PC-3 (cell line): ENCODE measurements at places on chromosomes 16 and 17. TPM values are rescaled to one million over a fixed set of nuclear protein-coding genes. Genes with fewer than 3 reads are reported as not detected.

DNA sequence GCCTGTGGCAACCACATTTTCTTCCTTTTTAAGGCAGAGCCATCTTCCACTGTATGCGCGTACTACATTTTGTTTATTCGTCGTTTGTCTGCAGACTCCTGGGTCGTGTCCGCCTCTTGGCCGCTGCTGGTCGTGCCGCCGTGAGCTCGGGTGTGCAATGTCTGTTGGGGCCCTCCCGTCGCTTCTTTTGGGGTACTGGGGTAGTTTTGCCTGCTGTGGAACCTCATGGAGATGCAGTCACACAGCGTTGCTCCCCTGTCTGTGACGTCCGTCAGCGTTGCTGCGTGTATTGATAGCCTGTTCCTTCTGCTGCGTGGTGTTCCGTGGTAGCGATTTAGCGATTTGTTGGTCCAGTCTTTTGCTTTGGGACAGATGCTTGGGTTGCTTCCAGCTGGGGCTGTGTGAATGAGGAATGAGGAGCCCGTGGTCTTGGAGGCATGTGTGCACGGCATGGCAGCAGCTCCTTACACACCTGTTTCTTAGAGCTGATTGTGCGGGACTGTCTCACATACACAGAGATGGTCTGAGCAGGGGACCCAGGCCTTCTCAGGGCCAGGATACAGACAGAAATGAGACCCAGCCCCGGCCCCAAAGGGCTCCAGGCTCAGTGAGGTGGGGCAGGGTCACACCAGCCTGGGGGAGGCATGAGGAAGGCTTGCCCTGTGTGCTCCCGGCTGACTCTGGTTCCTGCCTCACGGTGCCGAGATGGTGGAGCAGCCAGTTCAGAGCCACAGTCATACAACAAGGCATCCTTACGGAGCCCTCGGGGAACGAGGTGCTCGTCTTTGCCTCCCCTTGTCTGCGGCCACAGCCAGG is 78.4 kb upstream of the GSE1 start:
- H3K27me3 ChIP-seq = no peaks in the 10 kb centered on the region
- no peaks in the 10 kb centered on the region for H3K36me3 ChIP-seq
- H3K4me3 ChIP-seq = no peak overlapping the region
- no peak overlapping the region for H3K27ac ChIP-seq
- no peaks in the 10 kb centered on the region for H3K4me1 ChIP-seq

- peak overlapping the region; percentile 58; the same call in 1 of the 2 replicates for H3K4me3 ChIP-seq
- no peaks in the 10 kb centered on the region for H3K27me3 ChIP-seq
- H3K27ac ChIP-seq = peak overlapping the region; percentile 64
- no peaks in the 10 kb centered on the region for H3K36me3 ChIP-seq
Observed at GRCh38 chr17:927611-928461, 51.7 kb downstream of the NXN start.

- no peak overlapping the region for H3K4me3 ChIP-seq
- no peaks in the 10 kb centered on the region for H3K27me3 ChIP-seq
- no peaks in the 10 kb centered on the region for H3K36me3 ChIP-seq
- H3K27ac ChIP-seq = no peak overlapping the region
Observed at GRCh38 chr17:57243171-57243622, 13.1 kb upstream of the MSI2 start.

DNA sequence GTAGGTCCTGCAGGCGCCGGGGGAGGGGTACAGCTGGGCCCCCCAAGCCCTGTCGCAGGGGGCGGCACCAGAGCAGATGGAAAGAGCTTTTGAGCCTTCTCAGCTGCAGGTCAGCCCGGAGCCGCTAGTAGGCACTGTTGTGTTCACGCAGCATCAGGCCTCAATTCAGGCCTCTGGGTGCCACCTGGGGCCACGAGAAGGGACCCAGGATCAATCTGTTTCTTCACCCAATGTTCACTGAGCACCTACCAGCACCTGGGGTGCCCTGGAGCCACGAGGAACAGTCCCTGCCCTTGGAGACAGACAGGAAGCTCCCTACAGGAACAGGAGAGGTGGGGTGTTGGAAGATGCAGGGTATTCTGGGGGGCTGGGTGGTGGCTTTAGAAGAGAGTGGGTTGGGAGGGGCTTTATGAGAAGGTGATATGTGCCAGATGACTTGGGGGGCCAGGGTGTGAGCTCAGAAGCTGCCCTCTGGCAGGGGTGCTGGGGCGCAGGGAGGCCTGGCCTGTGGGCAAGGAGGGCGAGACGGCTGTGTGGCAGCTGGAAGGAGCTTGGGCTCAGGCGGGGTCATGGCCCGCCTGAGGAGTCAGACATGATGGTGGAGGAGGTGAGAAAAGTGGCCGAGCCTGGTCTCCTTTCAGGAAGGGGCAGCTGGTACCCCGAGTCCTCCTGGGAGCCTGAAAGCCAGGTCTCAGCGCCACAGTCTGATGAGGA is 121.9 kb upstream of the GSE1 start:
- no peak overlapping the region for H3K4me3 ChIP-seq
- H3K36me3 ChIP-seq = no peaks in the 10 kb centered on the region
- H3K27me3 ChIP-seq = no peaks in the 10 kb centered on the region
- peaks cover 12% of the 10 kb centered on the region for H3K4me1 ChIP-seq
- peak; percentile 9 for DNase-seq
- no peak overlapping the region for H3K27ac ChIP-seq

- peaks cover 18% of the 10 kb centered on the region for H3K4me1 ChIP-seq
- H3K4me3 ChIP-seq = no peak overlapping the region
- no peaks in the 10 kb centered on the region for H3K27me3 ChIP-seq
Observed at GRCh38 chr17:76742958-76743357, 5.0 kb downstream of the MFSD11 start.

GRCh38 chr17:53900951-53901350 is 78.2 kb downstream of the KIF2B start:
- H3K27ac ChIP-seq = no peak overlapping the region
- no peaks in the 10 kb centered on the region for H3K4me1 ChIP-seq
- H3K4me3 ChIP-seq = no peak overlapping the region
- no peaks in the 10 kb centered on the region for H3K36me3 ChIP-seq

Gene TEKT1
- not detected in 2 replicates for total RNA-seq

Gene UTS2R
- total RNA-seq = not detected in 2 replicates

- H3K4me1 ChIP-seq = no peaks in the 10 kb centered on the region
- no peaks in the 10 kb centered on the region; the same call in 1 of the 2 replicates for H3K36me3 ChIP-seq
- H3K27ac ChIP-seq = no peak overlapping the region
- no peak for DNase-seq
- H3K4me3 ChIP-seq = no peak overlapping the region
Observed at GRCh38 chr17:261635-262034, 80.2 kb upstream of the DOC2B start.

DNA sequence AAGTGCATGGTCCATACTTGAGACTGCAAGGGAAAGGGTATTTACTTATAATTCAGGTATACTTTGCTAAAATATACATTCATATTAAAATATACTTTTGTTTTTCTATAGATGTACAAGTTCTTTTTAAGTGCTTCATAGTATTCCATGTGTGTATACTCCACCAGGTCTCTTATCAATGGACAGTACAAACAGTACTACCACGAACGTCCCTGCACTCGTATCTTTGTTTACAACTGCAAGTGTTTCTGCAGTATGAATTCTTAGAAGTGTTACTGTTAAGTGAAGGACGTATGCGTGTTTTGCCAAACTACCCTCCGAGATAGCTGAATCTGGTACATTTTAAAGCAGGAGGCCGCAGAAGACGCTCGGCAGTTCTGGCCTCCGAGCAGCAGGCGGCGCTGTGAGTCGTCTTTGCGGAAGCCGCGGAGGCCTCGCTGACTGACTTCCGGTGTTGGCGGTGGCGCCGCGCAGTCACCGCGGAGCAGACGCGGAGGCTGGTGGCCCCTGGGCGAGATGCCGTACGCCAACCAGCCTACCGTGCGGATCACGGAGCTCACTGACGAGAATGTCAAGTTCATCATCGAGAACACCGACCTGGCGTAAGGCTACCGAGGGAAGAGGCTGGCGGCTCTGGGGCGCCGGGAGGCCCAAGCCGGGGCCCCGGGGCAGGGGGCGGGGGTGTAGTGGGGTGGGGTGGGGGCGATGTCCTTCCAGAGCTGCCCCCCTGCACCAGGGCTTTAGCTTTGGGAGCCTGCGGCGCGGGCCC is at the start of gene POLR2C:
TSS of gene POLR2C (plus strand) at position 471 of the 769 bp plus-strand sequence. CDS start at position 517, 46 bp downstream.
- no peak within 1 kb of the TSS for H3K27ac ChIP-seq
- DNase-seq = peak; percentile 77
- no peaks in the 10 kb centered on the region for H3K27me3 ChIP-seq
- peak within 1 kb of the TSS; percentile 97 for H3K4me3 ChIP-seq

Gene SULT1A1
- 2.9 and 4.7 TPM in 2 replicates for total RNA-seq

Gene C16orf54
- not detected in 2 replicates for total RNA-seq

- no peak for DNase-seq
- H3K4me3 ChIP-seq = no peak overlapping the region
- H3K27me3 ChIP-seq = 0 out of 2 replicates have a peak, but pooled peaks cover 4% of the 10 kb centered on the region
Observed at GRCh38 chr17:83185023-83186002, 105.9 kb downstream of the METRNL start.

- H3K4me3 ChIP-seq = no peak overlapping the region
- peaks cover 34% of the 10 kb centered on the region for H3K4me1 ChIP-seq
- H3K27me3 ChIP-seq = no peaks in the 10 kb centered on the region
- DNase-seq = no peak
- no peaks in the 10 kb centered on the region for H3K36me3 ChIP-seq
Observed at GRCh38 chr17:64964796-64965195, 45.5 kb upstream of the LRRC37A3 start.

Gene SEZ6L2
- total RNA-seq = 23.7 and 25.3 TPM in 2 replicates

DNA sequence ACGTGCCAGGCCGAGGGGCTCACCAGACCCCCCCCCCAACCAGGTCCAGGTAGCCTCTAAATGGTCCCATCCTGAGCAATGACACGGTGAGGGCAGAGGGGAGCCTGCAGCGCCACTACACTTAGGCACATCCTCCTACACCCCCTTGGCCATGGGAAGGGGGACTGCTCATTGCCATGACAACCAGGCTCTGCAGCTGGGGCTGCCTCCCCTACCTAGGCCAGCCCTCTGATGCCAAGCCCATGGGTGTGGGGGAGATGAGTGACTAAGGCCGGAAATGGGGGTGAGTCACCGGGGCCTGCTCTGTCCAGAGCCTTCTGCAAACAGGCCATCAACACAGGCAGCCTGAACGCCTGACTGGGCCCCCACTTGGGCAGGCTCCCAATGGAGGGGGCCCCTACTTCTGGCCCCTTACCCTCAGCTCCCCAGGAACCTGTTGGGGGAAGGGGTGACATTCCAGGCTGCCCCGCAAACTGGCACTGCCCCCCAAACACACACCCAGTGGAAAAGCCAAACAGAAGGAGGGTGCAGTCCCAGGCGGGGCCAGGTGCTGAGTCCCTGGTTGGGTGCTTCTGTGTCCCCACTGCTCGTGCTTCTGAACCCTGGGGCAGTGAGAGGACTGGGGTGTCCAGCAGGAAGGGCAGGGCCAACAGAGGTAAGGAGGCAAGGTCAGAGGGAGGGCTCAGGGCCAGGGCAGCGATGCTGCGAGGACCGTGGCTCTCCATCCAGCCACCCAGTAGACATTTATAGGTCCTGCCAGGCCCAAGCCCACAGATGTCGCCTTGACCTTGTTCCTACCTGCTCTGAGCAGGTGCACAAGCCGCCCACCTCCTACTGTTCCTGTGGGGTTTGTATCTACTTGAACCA is 8.2 kb downstream of the PLCD3 start:
- peak overlapping the region; percentile 94 for H3K27ac ChIP-seq
- H3K36me3 ChIP-seq = no peaks in the 10 kb centered on the region
- DNase-seq = peak; percentile 96
- no peak overlapping the region for H3K4me3 ChIP-seq

Gene SHISA9
- 0.06 TPM in 1 of 2 replicates, not detected in the other for total RNA-seq

Gene CD19
- total RNA-seq = not detected in 2 replicates

DNA sequence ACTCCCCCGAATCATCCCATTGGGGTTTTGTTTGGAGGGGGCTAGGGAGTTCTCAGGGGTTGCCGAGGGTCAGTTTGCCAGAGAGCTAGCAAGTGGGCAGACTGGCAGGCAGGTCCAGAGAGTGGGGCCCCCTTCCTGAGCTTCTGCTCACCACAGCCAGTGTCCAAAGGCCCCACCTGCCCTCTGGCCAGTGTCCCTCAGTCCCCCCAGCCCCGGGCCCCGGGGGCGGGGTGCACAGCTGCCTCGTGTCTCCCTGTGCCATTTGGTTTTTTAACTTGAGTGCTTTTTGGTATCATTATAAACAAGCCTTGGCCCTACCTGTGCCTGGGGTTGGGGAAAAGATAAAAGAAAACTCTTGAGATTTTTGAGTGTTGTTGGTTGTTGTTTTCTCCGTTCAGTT is 91.8 kb downstream of the CCDC182 start:
- H3K27ac ChIP-seq = no peak overlapping the region
- H3K4me1 ChIP-seq = no peaks in the 10 kb centered on the region
- no peaks in the 10 kb centered on the region; the same call in 1 of the 2 replicates for H3K36me3 ChIP-seq
- no peaks in the 10 kb centered on the region for H3K27me3 ChIP-seq
- no peak for DNase-seq

Gene SDR42E2
- not detected in 2 replicates for total RNA-seq

GRCh38 chr17:81277946-81278693 is 17.0 kb downstream of the SLC38A10 start:
- DNase-seq = no peak
- H3K27ac ChIP-seq = no peak overlapping the region
- H3K36me3 ChIP-seq = peaks cover 9% of the 10 kb centered on the region
- no peak overlapping the region for H3K4me3 ChIP-seq
- H3K27me3 ChIP-seq = no peaks in the 10 kb centered on the region
- H3K4me1 ChIP-seq = no peaks in the 10 kb centered on the region

Gene CPHXL2
- total RNA-seq = not detected in 2 replicates

Gene MYO1D
- total RNA-seq = 23.5 and 27.2 TPM in 2 replicates

DNA sequence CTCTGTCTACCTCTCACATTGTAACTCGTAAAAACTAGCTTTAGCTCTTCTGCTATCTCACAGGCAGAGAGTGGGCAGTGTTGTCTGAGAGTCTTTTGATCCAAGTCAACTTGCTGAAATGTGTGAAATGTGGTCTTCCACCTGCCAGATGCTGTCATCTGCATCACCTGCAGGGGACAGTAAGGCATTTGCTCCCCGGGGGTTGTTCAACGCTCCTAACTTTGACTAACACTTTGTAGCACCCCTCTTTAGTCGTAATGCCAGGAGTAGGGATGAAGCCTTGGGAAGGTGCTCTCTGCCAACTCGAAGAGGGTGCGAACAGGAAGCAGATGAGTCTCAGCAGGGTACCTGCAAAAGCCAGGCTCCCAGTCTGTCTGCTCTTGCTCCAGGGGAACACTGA is 36.1 kb downstream of the SNX11 start:
- no peak overlapping the region for H3K4me3 ChIP-seq
- no peak for DNase-seq
- no peaks in the 10 kb centered on the region for H3K4me1 ChIP-seq
- H3K27me3 ChIP-seq = peaks cover 44% of the 10 kb centered on the region
- H3K27ac ChIP-seq = no peak overlapping the region

Gene TERB1
- total RNA-seq = 0.23 TPM in 1 of 2 replicates, not detected in the other

Gene HOXB6
- 9.5 and 11.3 TPM in 2 replicates for total RNA-seq

Gene PRMT7
- 46.4 and 48.1 TPM in 2 replicates for total RNA-seq
